ENCODE measurements at places on chromosomes 4 and X.

- DNase-seq = no peak
These were observed 50.9 kb downstream of the REPS2 start for GRCh38 chrX:16997313-16997712.

DNA sequence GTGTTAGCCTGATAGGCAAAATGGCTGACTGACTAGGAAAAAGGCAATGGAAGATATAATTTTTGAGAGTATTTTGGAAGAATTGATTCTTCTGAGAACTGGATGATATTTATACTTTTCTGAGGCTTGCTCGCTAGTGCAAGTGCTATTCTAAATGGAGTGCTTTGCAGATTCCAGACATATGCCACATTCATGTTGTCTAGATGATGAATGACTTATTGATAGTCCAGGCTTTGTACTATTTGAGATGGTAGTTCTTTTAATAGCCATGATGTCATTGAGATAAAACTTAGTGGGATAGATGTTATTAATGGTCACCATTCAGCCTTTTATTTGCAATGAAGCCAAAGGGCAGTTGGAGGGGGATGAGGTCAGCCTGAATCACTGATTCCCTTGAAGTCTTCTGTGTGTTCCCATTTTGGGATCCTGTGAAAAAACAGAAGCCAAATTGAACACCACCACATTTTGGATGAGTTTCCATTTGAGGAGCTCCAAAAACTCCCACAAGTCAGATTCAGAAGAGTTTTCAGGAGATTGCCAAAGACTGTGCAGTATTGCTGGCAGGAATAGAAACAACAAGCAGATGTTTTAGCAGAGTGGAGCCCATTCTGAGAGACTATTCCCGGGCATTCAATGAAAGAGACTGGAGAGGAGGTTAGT, 184.1 kb downstream of the IL1RAPL2 start:
- DNase-seq = no peak

DNA sequence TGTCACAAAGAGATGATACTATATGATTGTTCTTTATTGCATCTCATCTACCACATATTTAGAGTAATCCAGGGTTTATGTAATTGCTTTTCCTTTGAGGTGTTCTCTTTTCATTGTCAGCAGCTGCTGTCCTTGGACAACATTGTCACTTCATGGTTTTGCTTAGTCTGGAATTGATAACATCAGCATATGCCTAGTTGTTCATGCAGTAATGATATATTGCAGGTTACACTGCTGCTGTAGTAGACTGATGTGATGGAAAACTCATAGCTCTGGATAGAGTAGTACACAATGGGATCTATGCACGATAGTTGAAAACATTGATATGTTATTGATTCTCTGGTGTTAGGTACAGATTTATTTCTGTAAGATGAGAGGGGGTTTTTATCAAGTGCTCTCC, 13.7 kb downstream of the NEIL3 start:
- no peak for DNase-seq

GRCh38 chr4:173231916-173232315, 63.3 kb downstream of the GALNT7 start:
- DNase-seq = no peak

- DNase-seq = no peak
These were observed 26.6 kb upstream of the NKX3-2 start for GRCh38 chr4:13570916-13571315.

- no peak for DNase-seq
These were observed 64.1 kb downstream of the BEND4 start for GRCh38 chr4:42088386-42088785.

DNA sequence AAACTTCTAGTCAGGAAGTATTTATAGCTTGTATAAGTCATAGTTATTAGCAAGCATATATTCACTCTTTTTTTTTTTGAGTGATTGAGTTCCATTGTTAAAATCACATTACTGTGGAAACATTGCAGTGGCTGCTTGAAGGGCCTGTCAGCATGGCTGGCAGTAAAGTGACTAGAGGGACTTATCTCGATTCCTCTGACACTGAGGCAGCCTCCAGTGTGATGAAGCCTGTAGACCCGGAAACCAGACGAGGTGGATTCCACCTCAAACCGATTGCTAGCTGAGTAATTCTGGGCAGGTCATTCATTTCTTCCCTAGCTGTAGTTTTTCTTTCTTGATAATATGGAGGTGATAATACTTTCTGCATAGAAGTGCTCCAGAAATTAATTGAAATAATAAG, 4.7 kb downstream of the FAM149A start:
- DNase-seq = no peak

DNA sequence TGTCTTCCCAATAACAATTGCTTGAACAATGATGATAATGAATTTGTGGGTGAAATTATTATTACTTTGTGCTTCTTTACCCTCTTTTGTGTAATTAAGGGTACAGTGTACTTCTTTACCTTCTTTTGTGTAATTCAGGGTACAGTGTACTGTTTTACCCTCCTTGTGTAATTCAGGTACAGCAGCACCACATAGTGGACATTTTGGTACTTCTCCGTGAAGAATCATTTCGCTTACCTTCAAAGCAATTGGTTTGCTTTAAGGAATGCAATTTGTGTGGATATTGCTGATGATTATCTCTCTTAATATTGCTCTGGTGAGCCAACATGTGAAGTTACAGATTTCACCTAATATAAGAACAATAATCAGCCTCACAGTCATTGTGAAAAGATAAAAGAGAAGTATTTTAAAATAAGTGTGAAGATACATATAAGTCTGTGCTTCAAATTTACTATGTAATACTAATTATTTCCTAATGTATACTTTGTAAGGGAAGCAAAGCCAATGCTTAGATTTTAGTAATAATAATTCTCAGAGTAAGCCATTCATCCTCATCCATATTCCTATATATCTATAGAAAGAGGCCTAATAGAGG, 27.2 kb upstream of the SEC24B start:
- DNase-seq = peak; percentile 51

DNA sequence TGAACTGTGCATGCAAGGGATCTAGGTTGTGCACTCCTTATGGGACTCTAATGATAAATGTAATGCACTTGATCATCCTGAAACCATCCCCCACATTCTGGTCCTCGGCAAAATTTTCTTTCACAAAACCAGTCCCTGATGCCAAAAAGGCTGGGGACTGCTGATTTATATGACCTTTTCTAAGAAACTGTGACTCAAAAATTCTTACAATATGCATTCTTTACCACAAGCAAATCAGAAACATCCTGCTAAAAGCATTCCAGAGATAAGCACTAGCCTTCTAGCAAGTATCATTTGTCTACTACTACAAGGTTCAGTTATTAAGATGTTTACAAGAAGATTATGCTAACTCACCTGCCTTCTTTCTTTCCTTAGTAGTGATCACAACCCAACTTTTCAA, 166.5 kb upstream of the PCDH7 start:
- DNase-seq = no peak

DNA sequence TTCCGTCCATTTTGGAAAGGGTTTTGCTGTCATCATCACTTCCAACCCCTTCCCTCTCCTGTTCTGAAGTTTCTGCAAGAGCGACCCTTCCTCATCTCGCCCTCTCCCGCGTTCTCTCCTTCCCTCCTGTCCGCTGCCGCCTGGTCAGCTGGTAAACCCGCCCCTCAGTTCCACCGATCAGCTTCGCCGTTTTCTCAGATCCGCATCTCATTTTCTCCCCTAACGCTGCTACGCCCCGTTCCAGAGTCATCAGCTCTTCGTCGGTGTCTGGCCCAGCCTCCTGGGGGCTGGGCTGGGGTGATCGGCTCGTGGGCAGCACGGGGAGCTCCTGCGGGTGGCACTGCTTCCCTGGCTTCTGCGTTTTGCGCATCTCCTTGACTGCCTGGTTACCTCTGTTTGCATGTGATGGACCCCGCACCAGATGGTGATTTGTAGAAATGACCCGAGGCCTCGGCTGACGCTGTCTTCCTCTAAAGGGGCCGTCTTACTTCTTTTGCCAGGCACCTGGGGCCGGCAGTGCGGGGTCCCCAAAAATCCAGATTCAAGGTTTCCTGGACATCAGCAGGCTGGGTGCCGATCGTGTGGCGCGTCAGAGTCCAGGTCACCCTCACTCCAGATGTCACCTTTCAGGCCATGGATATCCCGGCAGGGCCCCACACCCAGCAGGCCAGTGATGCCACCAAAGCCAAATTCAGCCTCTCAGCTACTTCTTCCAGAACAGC, 13.4 kb downstream of the CTBP1 start:
- no peak for DNase-seq

DNA sequence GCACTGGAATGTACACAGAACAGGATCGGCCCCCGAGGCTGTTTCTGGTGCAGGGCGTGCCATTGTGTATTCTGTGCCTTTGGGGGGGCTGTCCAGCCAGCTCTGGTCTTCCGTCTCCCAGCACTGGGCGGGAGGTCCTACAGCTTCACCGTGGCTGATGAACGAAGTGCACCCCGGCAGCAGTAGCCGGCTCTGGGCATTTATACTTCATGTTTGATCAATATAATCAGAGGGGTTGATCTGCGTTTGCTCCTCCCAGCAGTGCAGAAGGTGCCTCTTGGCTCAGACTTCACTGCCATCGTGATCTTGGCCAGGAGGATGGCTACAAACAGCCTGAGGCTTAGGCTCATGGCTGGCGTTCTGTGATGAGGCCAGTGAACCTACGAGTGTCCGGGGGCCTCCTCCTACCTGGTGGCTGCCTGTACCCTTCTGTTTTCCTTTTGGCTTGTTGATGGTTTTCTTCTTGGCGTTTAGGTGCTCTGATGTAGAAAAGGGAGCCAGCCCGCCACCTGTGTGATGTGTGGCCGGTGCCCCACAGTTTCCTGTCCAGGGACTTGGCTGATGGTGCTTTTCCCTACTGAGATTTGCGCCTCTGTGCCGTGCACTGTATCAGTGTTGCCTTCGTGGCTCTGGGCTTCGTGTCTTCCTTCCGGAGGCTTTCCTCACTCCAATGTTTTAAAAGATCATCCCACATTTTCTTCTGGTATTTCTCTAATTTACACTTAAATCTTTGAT, 31.2 kb upstream of the HGFAC start:
- DNase-seq = no peak

DNA sequence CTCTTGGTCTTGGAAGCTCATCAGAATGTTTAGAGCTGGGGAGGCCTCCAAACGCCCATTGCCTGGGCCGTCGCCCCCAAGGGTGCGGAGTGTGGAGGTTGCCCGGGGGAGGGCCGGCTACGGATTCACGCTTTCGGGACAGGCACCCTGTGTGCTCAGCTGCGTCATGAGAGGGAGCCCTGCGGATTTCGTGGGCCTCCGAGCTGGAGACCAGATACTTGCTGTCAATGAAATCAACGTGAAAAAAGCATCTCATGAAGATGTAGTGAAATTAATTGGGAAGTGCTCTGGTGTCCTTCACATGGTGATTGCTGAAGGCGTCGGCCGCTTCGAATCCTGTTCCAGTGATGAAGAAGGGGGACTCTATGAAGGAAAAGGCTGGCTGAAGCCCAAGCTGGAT, 23.3 kb downstream of the RGS12 start:
- DNase-seq = no peak

DNA sequence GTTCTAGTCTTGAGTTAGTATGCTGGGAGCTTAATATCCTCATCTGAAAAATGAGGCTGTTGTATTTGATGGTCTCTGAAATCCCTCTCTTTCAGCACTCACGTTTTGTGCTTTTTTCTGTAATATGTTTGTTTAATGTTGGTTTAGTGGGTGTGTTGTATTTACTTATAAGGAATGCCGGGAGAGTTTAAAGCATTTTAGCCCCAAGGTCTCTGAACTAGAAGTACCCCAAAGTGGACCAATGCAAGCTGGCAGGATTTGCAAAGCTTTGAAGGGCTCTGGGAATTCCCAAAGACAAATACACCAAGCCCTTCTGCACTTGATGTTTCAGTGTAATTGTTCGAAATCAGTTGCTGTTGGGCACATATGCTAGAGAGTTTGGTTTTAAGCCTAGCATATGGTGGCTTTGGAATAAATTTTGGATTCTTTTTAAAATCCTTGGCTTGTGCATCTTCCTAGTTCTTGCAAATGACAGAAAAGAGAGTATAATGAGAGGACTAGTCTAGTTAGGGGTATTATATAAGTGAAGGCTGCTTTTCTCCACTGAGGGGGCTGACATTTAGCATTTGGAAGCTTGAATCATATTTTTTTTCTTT, 371.4 kb upstream of the BOD1L1 start:
- no peak for DNase-seq

- DNase-seq = no peak
These were observed 45.8 kb upstream of the CLCN4 start for GRCh38 chrX:10110984-10111363.
